ENCODE measurements at places on chromosomes 11 and 22.

GRCh38 chr11:57482782-57483561, 22.6 kb downstream of the RTN4RL2 start:
- DNase-seq = peak; percentile 34

- no peak for DNase-seq
Measured at GRCh38 chr22:37179622-37180420, 8.2 kb downstream of the C1QTNF6 start.

GRCh38 chr22:20316217-20316843, 3.5 kb downstream of the DGCR6L start:
- DNase-seq = no peak

DNA sequence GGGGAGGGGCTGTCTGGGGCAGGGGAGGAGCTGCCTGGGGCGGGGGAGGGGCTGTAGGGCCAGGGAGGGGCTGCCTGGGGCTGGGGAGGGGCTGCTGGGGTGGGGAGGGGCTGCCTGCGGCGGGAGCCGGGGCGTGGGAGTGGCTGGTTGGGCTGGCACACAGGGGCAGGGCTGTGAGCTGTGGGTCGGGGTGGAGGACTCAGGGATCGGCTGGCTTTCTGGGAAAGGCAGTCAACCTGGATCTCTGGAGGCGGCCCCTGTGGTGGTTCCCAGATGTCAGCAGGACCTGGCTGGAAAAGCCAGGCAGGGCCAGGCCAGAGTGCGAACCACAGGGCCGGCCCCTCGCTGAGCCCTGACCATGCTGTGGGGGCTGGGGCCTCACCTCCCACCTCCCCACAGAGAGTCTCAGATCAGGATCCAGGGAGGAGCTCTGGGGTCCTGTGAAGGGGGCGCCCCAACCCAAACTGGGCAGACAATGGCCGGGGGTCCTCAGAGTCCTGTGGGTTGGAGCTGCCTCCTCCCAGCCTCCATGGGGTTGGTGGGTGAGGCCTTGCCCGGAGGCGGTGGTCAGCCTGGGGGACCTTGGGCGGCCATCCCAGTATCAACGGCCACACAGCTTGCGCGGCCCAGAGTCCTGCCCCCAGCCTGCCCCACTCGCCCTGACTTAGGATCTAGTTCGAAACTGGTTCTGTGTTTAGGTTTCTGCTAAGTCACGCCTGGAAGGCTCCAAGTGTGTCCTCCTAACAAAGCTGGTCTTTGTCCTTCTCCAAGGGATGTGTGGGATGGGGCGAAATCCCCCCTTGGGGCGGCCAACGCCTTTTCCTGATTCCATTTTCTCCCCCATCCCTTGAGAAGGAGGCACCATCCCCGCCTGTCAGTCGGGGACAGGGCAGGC, 1.9 kb downstream of the MUC5B start:
- no peak for DNase-seq

DNA sequence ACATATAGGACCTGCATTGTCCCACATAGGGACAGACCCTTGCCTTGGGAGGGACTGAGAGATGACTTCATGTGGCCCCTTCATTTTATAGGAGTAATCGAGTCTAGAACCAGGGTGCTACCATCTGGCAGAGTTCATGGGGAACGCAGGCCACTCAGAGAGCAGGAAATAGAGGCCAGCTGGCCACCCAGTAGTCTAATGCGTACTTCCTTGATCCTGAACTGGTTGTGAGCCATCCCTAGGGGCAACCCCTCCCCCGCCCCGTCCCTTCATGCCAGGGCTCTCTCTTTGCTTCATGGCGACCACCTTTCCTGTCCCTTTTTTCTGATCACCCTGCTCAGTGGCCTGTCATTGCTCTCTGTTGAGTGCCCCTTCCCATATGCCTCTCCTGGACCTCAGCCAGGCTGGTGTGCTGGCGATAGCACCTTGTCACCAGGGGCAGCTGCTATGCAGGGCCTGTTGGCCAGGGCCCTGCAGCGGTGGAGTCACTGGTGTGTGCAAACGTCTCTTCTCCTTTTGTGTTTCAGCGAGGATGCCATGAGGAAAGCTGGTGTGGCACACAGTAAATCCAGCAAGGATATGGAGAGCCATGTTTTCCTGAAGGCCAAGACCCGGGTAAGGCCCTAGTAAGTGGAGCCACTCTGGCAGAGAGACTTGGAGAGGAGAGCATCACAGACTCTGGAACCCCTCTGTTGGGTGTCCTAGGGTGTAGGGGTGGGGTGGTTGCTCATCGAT, 29.3 kb downstream of the MED15 start:
- DNase-seq = no peak

GRCh38 chr11:126361400-126361799, 5.9 kb downstream of the ST3GAL4 start:
- no peak for DNase-seq

DNA sequence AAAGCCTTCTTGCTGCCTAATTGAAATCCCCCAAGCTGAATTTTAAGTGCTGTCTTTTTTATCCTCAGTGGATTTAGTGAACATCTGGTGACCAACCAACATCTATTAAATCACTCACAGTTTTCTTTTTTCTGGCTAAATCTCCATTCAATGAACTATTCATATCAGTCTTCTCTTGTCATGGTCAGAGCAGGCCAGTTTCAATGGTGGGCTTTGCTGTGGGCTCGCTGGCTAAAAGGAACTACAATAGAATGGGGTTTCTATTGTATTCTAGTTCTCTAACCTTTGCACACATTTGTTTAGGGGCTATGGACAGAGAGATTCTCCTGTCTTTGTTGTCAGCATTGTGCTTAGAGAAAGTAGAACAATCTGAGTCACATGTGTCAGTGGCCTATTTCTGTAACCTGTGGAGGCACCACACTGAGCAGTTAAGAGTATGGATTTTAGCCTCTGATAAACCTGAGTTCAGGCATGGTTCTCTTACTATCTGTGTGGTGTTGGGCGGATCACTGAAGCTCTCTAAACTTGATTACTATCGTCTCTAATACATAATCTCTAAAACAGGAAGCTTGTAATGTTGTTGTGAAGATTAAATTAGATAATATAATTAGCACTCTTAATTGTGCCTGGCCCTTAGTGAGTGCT, 94.2 kb upstream of the CADM1 start:
- DNase-seq = no peak

DNA sequence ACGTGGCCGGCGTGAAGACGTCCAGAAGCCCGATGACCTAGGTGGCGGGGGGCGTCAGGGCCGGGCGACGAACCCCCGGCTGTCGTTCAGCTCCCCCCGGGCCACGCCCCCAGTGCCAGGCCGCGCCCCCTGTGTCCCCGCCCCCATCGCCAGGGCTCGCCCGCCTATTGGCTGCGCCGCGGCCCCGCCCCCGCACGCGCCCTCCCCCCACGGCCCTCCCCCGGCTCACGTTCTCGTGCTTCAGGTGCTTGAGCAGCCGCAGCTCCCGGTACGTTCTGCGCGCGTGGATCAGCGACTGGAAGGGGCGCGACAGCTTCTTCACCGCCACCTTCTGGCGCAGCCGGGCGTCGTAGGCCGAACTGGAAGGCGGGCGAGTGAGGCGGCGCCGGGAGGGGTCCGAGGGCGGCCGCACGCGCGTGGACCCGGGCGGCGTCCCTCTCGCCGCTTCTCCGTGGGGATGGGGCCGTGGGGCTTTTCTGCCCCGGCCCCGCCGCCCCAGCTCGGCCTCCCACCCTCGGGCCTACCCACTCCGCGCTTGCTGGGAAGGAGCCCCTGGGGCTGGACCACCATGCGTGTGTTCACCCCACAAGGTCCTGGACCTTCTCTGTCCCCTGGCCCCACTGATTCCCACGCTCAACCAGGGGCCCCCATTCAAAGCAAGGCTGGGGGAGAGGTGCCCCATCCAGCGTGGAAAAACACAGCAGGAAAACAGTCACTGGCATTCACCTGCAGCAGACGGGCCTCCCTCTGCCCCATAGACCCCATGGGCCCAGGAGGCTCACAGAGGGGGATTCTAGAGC, 2.4 kb downstream of the MAPK11 start:
- DNase-seq = no peak

DNA sequence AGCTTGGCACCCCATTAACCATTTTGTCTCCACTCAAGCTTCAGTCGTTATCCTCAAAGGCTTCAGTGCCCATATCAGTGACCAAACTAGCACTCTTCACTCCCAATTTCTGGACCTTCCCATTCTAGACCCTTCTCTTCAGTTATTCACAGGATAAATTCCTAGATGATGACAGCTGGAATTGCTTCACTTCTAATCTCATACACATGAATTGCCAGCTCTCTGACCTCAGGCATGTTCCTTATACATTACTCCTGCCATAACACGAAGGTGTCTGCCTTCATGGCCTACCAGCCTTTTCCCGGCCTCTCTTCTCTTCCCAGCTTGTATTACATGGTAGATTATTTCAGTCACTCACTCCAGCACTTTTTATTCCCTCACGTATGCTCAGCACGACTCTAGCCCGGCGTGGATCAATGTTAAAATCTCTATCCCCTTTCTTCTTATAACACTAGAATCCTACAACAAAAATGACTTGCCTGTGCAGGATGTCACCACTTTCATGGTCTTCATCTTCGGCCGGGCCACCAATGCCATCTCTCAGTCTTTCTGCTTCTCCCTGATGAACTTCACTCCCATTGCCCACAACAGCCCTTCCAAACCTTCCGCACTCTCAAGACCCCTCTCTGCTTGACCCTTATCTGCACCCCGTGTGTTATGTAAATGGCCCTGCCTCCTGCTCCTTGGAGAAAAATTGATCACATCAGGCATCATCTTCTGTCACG, 36.9 kb downstream of the EIF3F start:
- no peak for DNase-seq

DNA sequence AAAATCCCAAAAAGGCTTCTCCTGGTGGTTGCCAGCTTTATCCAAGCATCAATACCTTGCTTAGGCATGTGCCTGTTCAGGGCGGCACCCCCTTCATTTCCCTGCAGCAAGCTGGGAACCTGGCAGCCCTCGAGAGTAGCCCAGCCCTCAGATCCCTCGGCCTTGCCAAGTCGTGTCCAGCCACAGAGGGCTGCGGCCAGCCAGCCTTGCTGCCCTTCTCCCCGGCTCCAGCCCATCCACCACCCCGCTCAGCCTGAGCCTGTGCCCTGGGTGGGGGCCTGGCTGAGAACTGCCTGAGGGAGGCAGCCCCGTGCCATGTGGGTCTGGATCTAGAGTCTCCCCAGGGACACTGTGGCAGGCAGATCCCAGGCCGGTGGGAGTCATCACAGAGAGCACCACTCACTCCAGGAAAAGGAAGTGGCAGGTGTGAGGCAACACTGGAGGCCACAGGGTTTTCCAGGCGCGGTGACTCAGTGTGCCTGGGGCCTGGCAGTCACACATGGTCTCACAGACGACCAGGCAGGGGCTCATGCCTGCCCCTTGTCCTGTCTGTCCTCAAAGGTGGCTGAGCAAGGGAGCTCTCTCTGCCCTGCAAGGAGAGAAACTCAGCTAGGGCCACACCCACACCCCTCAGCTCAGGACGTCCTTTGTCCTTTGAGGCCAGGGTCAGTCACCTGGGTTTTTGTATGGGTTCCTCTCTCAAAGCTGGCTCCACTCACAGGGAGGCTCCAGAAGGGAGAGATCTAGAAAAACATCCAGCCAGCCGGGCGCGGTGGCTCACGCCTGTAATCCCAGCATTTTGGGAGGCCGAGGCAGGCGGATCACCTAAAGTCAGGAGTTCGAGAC, 12.2 kb upstream of the CDC42BPG start:
- no peak for DNase-seq

- no peak for DNase-seq
Measured at GRCh38 chr11:21814169-21814568, 378.7 kb upstream of the ANO5 start.

DNA sequence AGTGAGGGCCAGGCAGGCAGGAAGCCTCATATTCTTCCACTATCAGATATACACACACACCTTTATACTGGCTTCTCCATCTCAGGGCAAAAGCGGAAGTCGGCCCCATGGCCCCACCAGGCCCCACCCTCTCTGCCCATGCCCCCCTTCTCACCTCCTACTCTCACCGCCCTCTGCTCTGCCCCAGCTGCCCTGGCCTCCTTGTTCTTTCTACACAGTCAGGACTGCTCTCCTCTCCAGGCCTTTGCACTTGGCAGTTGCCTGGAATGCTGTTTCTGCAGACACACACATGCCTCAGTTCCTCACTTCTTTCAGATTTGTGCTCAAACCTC, 25.3 kb downstream of the OTOG start:
- DNase-seq = no peak

DNA sequence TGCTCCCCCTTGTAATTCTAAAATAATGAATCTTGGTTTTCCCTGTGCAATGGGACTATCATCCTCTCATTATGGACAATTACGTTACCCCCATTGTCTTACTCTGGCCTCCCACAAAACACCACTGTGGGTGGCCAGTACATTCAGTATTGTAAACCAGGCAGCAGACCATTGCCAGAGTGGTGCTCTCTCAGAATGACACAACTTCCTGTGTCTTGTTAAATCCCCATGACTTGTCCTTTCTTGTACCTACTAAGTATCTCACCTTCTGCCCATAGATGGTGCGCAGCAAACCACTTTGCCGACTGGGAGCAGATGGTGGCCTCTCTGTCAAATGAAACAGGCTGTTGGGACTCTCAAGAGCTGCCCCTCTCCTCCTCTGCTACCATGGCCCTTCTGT, 287.1 kb upstream of the RAG2 start:
- DNase-seq = no peak

DNA sequence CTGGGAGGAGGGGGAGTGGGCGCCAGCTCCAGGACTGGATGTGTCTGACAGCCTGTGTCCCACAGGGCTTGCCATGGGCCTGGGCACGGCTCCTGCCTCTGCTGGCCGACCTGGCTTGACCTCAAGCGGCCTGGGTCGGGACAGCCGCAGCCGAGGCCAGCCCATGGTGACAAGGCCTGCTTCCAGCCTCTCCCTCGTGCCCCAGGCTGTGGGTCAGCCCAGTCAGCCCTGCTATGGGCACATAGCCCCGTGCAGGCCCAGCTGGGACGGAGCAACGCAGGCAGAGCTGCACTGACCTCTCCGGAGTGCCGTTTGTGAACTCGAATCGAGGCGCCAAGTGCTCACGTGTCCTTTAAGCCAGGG, 17.9 kb downstream of the OSBPL5 start:
- no peak for DNase-seq

DNA sequence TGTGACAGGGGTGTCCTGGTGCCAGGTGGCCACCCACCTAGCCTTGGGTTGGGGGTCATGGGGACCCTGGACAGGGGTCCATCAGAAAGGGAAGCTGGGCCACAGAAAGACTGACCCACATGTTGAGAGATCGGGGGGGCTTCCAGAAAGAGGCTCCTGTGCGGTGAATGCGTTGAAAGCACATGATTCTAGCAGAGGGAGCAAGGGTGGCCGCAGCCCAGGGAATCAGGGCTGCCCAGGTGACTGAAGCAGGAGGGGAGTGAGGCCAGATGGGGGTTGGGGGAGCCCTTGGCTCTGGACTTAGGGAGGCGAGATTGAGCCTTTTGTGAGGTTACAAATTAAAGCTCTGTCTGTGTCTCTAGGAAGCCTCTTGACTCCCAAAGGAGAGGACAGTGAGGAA, 80.7 kb downstream of the MORC2 start:
- no peak for DNase-seq

DNA sequence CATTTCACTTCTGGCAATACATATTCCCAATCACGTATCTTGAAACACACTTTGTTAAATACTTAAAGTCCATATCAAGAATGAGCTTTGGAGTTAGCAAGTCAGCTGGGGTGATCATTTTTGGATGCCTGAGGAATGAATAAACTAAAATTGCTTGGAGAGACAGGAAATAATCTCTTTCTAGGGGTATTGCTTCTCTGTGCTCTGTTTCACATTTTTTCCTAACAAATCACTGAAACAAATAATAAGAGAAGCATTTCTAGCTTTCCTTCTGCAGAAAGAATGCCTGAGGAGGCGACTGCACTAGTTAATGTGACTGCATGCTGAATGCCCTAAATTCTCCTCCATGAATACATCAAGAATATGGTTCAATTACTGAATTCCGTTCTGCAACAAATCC, 541.4 kb upstream of the CCDC90B start:
- DNase-seq = no peak

GRCh38 chr11:35812828-35813227, 131.0 kb upstream of the LDLRAD3 start:
- DNase-seq = no peak

- no peak for DNase-seq
Measured at GRCh38 chr11:120105576-120105975, 32.3 kb downstream of the TRIM29 start.
